ENCODE measurements at places on chromosomes 2 and 18. TPM values are rescaled to one million over a fixed set of nuclear protein-coding genes. Genes with fewer than 3 reads are reported as not detected.

- no peak overlapping the region for H3K4me3 ChIP-seq
- no peaks in the 10 kb centered on the region for H3K4me1 ChIP-seq
Measured at GRCh38 chr2:18214936-18215335, 336.5 kb downstream of the KCNS3 start.

CCDC74B gene
- total RNA-seq = 3.2 TPM

SCN2A gene
- total RNA-seq = 0.25 TPM

FAM237A gene
- not detected for total RNA-seq
